ENCODE measurements at places on chromosomes 5 and 9.
A peak's percentile ranks its signal among the peaks of the same experiment; 100 is the strongest.

DNA sequence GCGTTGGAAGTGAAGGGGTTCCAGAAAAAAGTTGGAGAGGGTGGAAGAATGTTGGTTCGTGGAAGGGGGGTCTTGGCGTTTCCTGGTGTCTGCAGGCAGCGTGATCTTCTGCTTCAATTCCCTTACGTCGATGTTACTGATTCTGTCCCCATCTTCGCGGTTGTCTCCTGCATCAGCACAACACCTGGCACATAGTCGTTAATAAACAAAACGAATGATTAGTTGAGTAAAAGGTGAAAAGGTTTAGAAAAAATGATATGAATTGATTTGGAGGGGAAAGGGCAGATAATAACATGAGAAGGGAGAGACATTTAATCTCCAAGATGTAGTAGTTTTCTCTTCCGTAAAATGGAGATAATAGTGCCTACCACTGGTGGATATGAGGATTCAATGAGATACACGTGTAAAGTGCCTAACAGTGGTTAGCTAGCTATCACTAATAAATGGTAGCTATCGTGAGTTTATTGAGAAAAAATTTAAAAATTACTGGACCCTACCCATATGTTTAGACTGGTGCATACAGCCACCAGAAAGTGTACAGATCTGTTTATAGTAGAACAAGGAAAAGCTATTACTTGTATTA, 556 bp downstream of the MTREX start:
- DNase-seq: no peak

DNA sequence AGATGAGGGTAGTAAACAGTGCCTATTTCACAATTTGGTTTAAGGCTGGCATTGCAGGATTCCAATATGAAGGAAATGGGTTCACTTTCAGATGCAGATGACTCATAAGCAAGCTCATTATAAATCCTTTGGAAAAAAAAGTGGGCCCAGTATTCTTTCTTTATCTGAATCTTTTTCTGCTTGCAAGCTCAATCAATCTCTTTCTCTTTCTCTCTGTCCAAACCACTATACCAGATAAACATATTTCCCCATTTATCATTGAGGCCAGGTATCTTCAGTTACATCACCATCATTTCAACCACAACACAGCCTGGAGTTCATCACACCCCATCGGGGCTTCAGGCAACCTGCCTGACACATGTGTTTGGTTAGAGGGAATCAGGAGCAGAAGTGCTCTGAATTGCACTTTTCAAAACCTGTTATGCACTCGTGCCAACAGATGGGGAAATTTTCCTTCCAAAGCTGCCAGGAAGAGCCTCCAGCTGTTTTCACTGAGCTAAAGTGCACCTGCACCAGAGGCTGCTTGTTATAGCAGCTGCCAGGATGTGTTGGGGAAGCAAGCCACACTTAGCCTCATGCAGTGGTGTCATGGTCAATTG, 30.0 kb upstream of the MAMDC2 start:
- no peak for DNase-seq

DNA sequence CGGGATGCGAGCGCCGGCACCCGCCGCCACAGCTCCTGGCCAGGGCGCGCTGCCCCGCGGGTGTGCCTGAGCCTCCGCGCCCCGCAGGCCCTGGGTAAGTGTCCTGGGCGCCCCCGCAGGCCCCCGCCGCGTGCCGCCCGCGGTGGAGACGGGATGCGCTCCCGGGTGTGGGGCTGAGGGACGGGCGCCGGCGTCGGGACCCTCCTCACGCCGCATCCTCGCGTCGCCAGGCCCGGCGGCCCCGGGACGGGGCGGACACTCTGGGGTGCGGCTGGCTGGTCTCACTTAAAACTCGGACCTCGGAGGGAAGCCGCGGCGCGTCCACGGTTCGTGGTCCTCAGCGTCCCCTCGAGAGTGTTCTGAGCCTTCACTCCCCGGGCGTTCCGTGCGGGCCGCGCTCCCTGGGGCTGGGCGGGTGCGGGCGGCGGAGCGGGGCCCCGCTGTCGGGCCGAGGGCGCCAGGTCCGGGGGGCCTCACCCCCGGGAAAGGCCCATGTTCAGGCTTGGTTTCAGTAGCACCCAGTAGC, 275 bp downstream of the AHRR start:
- no peak for DNase-seq

- DNase-seq: no peak
Observed at GRCh38 chr9:88230612-88231011, 92.3 kb upstream of the SPATA31C2 start.

DNA sequence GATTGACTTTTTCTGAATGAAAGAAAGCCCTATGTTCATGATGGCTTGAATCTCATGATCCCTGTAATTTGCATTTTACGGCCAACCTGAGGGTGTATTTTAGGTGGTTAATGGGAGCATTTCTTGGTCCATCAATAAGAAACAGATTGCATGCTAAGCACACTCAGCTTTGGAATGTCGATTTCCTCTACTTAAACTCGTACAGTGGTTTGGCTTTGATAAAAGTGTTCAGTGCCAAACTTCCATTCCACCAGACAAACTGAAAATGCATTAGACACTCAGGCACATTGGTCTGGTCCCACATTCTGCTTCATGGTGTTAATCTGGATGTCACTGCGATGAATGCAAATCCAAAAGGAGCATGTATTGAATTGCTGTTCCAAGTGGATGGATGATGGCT, 77.0 kb downstream of the VCAN start:
- DNase-seq: no peak

GRCh38 chr5:149860801-149861322, 83.7 kb downstream of the PDE6A start:
- peak; percentile 40 for DNase-seq

DNA sequence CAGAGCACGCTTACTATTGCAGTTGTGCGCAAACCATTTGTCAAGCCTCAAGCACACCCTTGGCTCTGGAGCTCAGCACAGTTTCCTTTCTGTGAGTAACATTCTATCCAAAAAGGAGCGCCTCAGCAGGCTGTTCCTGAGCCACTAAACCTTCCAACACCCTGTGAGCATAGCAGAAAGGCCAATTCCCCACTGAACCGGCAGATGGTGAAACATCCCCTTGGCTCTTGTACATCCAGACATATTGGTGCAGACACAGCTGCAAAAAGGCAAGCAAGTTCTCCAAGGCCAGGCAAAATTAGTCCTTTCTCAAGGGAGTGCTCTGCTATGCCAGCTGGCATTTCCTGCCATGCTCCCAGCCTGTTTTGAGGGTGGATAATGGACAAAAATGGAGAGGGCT, 44.1 kb upstream of the CEMIP2 start:
- no peak for DNase-seq

DNA sequence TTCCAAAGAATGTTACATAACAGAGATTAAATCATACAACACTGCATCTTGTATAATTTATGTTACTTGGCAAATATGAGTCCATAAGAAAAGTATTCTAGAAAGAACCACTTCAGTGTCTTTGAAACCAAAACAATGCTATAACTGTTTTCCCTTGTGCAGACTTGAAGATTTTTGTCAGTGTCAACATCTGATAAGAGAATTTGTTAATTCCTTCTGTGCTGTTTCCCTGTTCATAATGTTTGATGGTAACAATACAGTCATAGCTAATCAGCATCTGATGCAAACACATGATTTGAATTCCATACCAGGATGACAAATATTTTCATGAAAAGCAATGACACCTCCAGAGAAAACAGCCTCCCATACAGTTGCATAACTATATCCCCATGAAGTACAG, 306.8 kb downstream of the SEMA5A start:
- DNase-seq: no peak

DNA sequence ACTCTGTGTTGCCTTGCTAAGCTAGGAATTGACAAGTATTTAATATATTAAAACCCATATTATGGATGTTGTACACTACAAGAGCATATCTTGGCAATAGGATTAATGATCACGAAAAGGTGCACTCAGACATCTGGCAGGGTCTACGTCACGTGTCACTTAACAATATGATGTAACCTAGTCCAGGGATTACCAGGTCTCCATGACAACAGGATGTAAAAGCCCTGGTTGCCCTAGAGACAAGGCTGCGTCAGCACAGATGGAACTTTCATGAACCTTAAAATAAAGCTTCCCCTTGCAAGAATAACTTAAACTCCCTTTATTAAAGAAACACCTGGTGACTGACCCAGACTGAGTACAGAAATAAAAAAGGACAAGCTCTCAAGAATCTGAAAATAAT, 717.8 kb downstream of the CDH18 start:
- DNase-seq: no peak

DNA sequence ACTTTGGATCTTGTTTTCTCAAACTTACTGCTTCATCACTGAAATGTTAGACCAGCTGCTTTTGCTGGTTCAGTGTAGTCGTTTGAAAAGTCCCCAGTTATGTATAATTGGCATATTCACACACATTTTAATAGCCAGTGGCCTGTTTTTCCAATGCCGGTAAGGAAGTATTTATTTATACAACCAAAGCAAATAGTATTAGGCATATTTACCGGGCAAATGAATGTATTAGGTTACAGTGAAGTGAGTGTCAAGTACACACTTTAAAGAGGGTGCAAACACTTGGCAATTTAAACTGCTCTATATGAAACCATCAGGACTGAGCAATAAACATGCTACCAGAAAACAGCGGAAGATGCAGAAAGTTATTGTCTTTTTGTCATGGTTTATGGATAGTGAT, 242.9 kb downstream of the MCTP1 start:
- DNase-seq: no peak

- no peak for DNase-seq
Observed at GRCh38 chr5:432928-433791, 9.8 kb upstream of the EXOC3 start.

DNA sequence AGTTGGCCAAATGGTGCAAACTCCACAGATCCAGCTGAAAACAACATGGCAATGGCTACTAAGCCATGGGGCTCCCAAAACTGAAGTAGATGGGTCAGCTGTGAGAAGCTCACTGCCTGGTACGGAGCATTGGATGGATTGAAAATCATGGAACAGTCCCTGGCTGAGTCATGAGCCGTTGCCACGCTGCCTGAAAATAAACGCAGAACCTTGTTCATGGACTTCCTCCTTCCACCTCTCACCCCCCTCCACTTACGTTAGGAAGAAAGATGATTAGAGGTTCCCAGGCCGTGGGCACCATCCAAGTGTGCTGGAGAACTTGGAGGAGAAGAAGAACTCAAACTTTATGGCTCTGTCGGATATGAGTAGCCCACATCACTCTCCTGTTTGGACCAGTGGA, 6.8 kb upstream of the DIPK1B start:
- DNase-seq: no peak

DNA sequence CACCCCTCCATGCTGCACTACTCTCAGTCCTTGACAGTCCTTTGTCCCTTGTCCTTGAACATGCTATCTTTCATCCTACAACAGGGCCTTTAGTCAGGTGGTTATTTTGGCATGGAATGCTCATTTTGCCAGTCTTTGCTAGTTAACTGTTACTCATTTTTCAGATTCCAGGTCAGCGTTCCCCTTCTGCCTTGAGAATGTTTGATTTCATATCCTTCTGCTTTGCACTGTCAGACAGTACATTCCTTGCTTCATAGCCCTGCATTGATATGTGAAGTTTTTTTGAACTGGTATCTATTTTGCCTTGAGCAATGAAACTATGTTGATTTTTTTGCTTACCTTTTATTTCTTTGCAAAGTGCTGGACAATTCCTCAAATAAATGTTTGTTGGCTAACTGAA, 638.2 kb upstream of the SEMA6A start:
- DNase-seq: no peak

DNA sequence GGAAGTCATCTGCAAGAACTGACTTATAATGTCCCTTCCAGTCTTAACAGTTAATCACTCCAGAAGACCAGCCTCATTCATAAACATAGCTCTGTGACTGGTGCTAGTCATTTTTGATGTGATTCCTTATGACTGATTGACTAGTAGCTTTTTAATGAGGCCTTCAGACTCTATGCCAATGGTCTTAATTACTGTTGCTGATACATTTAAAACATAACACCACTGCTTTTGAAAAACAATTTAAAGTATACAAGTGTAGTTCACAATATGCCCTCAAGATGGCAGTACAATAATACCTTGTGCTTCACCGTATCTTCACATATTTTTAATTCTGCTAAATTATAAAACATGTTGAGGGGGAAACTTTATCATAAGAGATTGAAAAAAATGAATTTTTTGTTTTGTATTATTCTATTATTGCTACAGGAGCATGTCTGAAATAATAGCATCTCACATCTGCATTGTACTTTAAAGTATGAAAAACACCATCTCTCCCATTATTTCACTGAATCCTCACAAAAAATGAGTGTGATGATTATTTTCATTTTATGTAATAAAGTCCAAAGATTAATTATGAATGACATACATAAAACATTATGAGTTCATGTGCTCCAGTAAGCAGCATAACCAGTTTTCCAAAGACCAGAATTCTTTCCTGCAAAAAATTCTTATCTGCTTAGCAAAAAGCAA, 55.2 kb upstream of the SHISAL2B start:
- no peak for DNase-seq

GRCh38 chr5:10702911-10703491, 58.0 kb downstream of the DAP start:
- DNase-seq: no peak

DNA sequence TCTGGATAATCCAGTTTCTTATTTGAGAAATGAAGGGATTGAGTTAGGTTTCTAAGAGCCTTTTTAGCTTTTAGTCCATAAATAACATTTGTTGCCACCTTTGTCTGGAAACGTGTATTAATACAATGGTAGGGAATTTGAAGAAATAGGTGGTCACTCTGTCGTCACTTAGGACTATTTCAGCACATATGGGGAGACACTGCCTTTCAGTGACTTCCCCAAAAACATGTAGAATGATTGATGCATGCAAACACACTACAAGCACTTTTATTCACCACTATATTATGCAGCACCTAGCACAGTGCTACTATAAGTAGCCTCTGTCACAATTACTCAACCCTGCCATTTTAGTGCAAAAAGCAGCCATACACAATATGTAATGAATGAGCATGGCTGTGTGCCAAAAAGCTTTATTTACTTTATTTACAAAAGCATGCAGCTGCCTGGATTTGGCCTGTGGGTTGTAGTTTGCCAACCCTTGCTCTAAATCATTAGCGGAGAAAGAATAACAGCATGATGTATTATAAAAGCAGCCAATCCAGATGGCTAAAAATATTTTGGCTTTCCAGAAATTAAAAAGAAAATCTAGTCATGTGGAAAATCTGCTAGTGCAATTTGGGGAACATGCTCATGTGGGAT, 154.2 kb upstream of the HMHB1 start:
- no peak for DNase-seq

- DNase-seq: no peak
Observed at GRCh38 chr9:16661816-16662215, 208.7 kb downstream of the BNC2 start.

DNA sequence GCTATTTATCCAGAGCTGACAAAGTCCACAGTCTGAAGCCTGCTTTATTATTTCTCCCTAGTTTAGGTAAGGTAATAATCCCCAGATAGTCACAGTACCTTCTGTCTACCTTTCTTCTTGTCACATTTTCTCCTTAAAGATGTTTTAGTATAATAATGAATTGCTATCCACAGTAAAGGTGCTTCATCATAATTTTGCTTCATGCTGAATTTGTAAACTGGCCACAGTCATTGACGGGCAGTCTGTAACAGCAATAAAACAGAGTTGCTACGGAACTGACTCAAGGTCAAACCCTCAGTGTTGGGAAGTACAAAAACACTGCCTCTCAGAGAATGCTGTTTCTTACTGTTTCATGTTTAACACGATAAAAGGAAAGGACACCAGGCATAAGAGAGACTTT, 195.7 kb downstream of the ZNF608 start:
- DNase-seq: no peak

GRCh38 chr5:146284016-146284415, 54.6 kb upstream of the POU4F3 start:
- DNase-seq: no peak

GRCh38 chr5:64502196-64502595, 3.6 kb upstream of the RGS7BP start:
- no peak for DNase-seq

Measured in activated T-cell treated with anti-CD3 and anti-CD28 coated beads, Interleukin-2, amount 50 U/mL, for 72 hours (primary cell).